ENCODE measurements at places on chromosomes 1 and 21.

- no peak for DNase-seq
Observed at GRCh38 chr1:119868176-119868575, 28.1 kb downstream of the ADAM30 start.

DNA sequence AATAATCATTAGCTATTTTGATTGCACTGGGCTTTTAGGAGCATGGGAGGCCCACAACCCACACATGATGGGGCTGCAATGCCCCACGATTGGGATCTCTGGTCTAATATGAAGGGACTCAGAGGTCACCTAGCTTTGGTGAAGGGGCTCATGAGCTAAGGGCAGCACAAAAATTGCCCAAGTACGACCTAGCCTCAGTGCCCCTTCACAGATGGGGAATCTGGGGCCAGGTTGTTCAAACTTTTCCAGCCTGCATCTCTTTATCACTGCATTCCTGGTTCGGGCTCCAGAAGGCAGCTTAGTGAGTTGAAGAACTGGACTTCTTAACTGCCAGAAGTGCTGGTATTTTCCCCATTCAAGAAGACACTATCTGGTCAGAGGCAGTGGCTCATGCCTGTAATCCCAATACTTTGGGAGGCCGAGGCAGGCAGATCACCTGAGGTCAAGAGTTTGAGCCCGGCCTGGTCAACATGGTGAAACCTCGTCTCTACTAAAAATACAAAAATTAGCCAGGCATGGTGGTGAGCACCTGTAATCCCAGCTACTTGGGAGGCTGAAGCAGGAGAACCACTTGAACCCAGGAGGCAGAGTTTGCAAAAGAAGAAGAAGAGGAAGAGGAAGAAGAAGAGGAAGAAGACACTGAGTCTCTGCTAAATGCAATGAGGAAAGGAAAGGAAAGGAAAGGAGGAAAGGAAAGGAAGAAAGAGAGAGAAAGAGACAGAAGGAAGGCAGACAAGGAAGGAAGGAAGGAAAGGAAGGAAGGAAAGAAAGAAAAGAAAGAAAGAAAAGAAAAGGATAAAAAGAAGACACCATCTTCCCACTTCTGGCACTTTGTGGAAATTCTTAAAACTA is 258.5 kb upstream of the IRF2BP2 start:
- no peak for DNase-seq

DNA sequence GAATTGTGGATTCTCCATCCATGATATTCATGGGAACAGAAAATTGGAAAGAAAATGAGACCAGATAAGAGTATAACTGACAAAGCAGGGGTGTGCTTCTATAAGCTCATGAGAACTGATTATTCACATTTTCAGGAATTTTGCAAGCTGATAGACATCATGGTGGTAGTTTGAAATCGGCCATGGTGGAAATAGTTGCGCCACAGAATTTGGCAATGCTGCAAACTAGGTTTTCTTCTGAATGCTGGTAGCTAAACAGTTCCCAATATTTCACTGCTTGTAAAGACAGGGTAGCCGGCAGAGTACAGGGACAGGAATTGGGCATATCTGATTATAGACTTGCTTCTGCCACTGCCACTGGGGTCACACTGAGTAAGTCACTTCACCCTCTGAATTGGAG is 151.1 kb downstream of the PLXNA2 start:
- no peak for DNase-seq

- no peak for DNase-seq
Observed at GRCh38 chr1:163673759-163674151, 352.0 kb downstream of the NUF2 start.

- DNase-seq = no peak
Observed at GRCh38 chr1:198849093-198849492, 210.3 kb downstream of the PTPRC start.

DNA sequence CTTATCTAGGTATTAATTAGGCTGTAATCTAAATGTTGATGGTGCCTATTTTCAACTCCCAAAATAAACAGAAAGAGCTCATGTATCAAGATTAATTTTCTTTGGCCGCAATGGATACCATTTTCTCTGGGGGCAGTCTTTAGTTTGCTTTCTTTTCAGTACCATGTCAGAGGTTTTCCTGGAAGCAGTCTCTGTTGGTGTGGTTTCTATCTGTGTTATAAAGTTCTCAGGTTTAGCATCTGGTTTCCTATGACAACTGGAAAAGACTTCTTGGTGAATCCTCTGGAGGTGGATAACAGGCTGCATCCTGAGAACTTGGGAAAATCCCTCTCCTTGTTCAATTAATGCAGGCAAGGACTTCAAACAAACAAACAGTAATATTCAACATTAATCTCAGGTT is 38.7 kb upstream of the BATF3 start:
- DNase-seq = no peak

- DNase-seq = no peak
Observed at GRCh38 chr1:24904731-24905354, 25.2 kb downstream of the RUNX3 start.

DNA sequence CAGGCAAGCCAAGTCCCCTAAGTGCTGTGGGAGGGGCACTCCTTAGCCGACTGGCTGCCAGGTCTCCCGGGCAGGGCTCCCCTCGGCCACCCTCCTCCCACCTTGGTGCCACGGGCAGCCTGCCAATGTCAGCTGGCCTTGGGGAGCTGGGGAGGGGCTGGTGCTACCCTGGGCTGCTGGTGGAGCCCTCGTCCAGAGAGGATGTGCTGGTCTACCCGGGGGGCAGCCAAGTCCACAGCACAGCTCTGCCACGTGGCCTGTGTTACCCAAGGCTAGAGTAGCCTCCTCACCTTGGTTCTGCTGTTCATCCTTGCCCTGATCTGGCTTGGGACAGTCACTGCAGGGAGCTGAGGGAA is 42.9 kb downstream of the CRYAA start:
- DNase-seq = no peak

Measured in effector memory CD4-positive, alpha-beta T cell (primary cell).